ENCODE measurements at places on chromosomes 5 and 9.
A peak's percentile ranks its signal among the peaks of the same experiment; 100 is the strongest.

GRCh38 chr5:139710319-139711066 lies 62.3 kb downstream of the CXXC5 start:
- DNase-seq: no peak

GRCh38 chr9:133463864-133464615 lies 4.3 kb downstream of the CACFD1 start:
- DNase-seq: no peak

DNA sequence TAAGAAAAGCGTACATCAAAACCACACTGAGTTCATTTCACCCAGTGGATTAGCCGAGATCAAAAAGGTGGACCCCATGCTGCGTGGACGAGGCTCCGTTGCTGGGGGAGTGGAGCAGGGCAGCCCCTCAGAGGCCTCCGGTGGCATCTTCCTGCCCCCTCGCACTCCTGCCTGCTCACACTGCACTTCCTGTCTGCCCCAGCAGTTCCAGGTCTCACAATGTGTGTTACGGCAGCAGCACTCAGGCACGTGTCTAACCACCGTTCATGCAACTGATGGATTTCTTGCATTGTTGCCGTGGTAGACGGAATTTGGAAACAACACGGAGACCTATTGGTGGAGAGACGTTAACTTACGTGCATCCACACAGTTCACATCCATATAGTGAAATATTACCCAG lies 196.6 kb upstream of the OTULINL start:
- no peak for DNase-seq

- no peak for DNase-seq
These were observed 3.9 kb upstream of the GHR start for GRCh38 chr5:42419294-42419693.

DNA sequence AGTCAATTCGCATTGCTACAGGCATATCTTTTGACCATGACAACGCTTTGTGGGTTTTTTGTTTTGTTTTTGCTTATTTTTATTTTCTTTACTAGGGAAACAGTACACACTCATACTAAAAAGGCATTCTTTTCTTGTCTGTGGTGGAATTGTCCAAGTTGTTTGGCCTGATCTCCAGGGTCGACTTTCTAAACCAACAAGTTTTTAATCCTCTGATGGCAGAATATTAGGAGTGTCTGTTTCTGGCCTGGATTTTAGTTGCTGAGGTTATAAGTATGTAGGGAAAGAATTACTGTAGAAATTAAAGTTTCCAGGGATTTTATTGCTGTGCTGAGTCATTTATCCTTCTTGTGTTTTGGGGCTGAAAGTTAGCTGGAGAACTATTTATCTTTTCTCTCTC lies 218.5 kb downstream of the TAF11L14 start:
- DNase-seq: no peak

DNA sequence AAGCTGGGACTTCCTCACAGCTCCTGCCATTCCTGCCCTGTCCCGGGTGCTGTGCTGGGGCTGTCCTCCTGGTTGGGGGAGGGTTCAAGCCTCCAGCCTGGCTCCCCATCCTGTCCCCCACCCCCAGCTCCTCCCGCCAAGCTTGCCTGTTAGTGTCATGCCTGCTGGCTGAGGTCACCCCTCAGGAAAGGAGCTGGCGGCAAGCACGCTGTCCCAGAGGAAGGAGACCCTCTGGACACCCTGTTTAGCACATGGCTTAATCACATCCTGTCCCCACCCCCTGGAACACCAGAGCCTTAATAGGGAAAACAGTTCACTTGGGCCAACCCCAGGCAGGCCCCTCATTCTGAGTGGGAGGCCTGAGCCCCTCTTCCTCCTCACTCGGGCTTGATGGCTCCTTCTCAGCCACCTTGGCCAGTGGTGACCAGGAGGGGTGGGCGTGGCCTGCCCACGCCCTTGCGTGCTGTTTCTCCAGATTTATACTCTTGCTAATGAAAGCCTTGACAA lies 9.2 kb upstream of the PHYHD1 start:
- DNase-seq: no peak

GRCh38 chr9:86471171-86471815 lies 117.1 kb upstream of the TUT7 start:
- no peak for DNase-seq

DNA sequence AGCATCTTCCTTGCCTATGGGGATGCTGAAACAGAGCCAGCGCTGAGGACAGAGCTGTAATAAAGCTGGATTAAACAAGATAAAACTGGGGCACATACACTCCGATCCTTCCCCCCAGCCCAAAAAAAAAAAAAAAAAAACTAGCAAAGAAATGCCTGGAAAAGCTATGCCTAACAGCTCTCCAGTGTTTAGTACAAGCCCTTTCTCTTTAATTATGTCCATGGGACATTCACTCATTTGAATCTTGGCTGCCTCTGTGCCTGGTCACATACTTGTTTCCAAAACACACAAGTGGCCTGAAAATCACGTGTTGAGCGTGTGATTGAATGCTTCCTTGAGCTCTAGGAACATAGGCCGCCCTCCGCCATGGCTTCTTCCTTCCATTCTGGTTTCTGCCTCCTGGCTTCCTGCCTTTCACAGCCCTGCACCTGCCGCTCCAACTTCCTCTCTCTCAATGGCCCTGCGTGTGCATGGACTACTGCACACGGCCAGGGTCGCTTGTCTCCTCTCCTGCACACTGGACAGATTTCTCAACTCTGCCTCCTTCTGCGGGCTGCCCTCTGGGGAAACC lies 111.0 kb upstream of the RETREG1 start:
- peak; percentile 88 for DNase-seq

- no peak for DNase-seq
These were observed 115.5 kb upstream of the RUSC2 start for GRCh38 chr9:35374436-35374835.

DNA sequence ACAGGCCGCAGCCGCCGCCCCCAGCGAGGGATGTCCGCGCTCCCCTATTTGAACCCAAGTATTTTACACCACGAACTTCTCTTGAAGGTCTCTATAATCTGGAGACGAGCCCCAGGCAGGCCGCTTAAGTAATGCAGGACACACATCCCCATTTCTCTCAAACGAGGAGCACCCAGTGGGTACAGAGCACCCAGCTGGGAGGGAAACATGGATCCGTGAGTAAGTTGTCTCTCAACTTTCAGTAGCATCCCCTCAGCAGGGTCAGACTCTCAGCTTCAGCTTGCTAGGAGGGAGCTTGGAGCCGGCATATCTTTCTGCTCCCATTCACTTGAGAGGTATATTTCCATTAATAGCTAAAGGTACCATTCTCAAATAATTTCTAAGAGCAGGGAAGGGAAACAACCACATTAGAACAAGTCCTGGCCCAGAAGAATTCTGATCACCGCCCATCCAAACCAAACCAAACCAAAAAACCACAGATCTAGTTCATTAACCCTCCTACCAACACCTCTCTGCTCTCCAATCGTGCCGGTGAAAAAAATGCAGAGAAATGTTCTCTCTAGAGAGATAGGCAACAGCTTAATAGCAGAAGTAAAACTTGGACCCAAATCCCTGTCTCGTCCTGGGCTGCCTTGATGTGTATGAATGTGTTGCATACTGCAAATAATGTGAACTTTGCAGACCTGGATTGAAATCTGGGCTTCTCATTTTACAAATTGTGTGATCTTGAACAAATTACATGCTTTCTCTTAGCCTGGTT lies 910 bp downstream of the TDRD7 start:
- DNase-seq: no peak

GRCh38 chr9:136806631-136807201 lies 1.0 kb upstream of the RABL6 start:
- no peak for DNase-seq
